ENCODE measurements at places on chromosomes 11 and 22. TPM values are rescaled to one million over a fixed set of nuclear protein-coding genes. Genes with fewer than 3 reads are reported as not detected.

GRCh38 chr11:8263109-8263768 lies 439 bp downstream of the LMO1 start:
- peak; percentile 85 for DNase-seq

- DNase-seq: no peak
These were observed 24.1 kb downstream of the FDX1 start for GRCh38 chr11:110453684-110454354.

GRCh38 chr22:38441620-38442287 lies 13.2 kb downstream of the KCNJ4 start:
- no peak for DNase-seq

DNA sequence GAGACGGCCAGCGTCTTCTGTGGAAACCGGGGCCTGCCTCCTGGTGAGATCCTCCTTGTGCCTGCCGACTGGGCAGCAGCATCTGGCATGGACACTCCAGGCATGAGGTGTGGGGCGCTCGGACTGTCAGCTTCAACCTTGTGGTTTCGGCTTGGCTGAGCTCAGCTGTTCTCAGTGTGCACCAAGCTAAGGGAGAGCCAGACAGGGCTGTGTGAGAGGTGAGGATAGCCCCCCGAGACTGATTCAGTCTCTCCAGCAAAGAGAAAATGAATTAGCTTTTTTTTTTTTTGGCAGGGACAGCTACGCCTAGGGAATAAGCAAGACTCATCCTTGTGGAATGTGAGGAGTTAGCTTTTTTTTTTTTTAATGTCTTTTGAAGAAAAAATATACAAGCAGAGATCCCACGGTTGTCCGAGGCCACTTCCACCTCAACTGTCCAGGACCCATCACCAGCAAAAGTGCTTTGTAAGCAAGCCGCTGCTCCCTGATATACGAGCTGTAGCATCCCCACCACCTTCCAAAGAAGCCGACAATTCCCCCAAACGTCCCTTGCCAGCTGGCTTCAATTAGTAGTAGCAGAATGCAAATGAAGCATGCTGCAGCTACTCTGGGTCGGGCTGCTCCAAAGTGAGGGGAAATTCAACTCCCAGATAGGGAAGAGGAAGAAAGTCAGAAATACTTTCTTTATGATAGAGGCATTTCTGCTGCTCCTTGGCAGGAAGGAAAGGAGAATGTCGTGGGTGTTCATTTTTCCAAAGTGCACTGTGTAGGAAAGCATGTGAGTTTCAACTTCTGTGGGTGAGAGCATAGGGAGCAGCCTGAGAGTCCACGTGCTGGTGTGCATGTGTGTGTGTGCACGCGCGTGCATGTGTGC lies 9.7 kb upstream of the THY1 start:
- peak; percentile 56 for DNase-seq

GRCh38 chr11:73244589-73245240 lies 26.6 kb downstream of the P2RY2 start:
- no peak for DNase-seq

DNA sequence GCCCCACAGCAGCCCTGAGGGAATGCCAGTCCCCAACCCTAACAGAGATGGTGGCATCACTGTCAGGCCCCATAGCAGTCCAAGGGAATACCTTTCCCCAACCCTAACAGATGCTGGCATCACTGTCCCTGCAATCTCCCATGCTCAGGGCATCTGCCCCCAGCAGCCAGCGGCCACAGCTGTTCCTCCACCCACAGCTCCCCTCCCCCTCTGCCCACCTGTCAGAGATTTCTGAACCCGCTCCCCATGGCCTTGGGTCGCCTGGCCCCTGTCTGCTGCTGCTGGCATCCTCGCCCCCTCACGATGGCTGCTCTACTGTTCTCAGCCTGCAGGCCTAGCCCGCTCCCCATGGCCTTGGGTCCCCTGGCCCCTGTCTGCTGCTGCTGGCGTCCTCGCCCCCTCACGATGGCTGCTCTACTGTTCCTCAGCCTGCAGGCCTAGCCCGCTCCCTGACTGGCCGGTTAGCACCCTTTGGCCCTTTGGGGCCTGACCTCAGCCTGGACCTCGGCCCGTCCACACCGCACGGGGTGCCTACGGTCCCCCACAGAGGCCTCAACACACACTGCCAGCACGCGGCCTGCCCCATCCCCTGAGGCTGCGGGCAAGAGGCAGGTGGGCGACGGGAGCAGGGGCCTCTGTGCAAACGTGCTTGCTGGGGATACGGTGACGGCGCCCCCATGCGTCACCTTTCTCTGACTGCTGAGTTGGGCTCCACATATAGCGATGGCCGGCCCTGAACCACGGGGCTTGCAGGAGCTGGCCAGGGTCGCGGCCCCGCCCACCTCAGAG lies 20.7 kb downstream of the CHID1 start:
- DNase-seq: no peak

GRCh38 chr22:41758231-41758630 lies 42.2 kb upstream of the CCDC134 start:
- DNase-seq: no peak

- DNase-seq: no peak
These were observed 523 bp upstream of the MPZL3 start for GRCh38 chr11:118252688-118253087.

GRCh38 chr11:13850231-13851005 lies 112.1 kb upstream of the SPON1 start:
- DNase-seq: no peak

DNA sequence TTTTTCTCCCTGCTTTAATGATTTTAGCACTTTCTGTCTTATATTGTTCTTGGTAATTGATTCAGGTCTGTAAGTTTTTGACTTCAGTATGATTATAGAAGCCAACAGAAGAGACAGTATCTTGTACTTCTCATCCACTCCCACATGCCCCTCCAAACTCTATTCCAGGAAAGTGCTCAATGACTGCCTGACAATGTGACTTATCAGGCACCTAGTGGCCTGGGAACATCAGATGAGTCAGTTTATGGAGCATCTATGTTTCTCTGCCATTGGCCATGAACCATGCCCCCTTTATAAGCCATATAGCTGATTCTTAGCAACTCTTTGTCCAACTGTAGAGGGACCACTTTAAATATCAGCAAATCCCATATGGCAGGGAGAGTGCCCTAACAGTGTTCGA lies 179.2 kb upstream of the MTMR2 start:
- no peak for DNase-seq

GRCh38 chr11:35013514-35014233 lies 97.3 kb downstream of the PDHX start:
- no peak for DNase-seq

Gene VPREB3
- not detected for polyA plus RNA-seq

Gene KCNJ1
- polyA plus RNA-seq: not detected

Gene KLHDC7B
- 0.03 TPM for polyA plus RNA-seq

Gene OR5F1
- polyA plus RNA-seq: not detected

Gene GGTLC2
- not detected for polyA plus RNA-seq

Gene OR52H1
- not detected for polyA plus RNA-seq

Gene SLC43A3
- polyA plus RNA-seq: 4.1 TPM
